Left cardiac atrium (tissue), 4 donors: ENCODE measurements at places on chromosomes 2 and 18. TPM values are rescaled to one million over a fixed set of nuclear protein-coding genes. Genes with fewer than 3 reads are reported as not detected.

- DNase-seq: no peak
Measured at GRCh38 chr18:58576638-58577251, 52.1 kb downstream of the ALPK2 start.

DNA sequence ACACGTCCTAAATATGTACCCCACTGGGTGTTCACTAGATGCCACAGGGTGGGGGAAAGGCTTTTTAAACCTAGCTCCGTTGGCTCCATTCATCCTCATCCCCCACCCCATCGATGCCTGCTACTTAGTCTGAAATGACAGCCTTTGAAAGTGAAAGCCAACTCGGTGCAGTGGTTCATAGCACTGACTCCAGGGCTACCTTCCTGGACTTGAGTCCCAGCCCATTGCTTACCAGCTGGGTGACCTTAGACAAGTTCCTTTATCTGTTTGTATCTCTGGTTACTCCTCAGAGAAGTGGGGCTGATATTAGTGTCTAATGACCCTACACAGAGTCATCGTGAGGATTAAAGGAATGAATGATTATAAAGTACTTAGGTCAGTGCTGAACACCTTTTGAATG lies 24.4 kb downstream of the EHD3 start:
- no peak for DNase-seq

Gene TLX2
- total RNA-seq: not detected

Gene MAP3K20
- total RNA-seq: 204 TPM

Gene CYP27C1
- 0.21 TPM for total RNA-seq
